ENCODE measurements at places on chromosomes 3 and 15. TPM values are rescaled to one million over a fixed set of nuclear protein-coding genes. Genes with fewer than 3 reads are reported as not detected.
A peak's percentile ranks its signal among the peaks of the same experiment; 100 is the strongest.

- no peak for DNase-seq
These were observed 2.5 kb downstream of the CCDC71 start for GRCh38 chr3:49163609-49164008.

DNA sequence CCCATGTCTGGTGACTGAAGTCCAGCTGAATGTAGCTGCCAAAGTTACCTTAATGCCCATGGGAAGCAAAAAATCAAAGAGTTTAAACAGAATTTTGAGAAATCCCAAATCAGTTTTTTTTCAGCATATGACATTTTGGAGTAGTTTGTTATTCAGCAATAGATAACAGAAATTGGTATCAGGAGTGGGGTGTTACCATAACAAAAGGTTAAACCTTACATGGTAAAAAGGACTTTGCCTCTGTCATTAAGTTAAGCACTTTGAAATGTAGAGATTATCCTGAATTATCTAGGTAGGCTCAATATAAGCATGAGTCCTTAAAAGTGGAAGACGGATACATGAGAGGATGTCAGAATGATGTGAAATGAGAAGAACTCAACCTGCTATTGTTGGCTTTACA lies 32.1 kb downstream of the DTWD1 start:
- DNase-seq, result no peak

DNA sequence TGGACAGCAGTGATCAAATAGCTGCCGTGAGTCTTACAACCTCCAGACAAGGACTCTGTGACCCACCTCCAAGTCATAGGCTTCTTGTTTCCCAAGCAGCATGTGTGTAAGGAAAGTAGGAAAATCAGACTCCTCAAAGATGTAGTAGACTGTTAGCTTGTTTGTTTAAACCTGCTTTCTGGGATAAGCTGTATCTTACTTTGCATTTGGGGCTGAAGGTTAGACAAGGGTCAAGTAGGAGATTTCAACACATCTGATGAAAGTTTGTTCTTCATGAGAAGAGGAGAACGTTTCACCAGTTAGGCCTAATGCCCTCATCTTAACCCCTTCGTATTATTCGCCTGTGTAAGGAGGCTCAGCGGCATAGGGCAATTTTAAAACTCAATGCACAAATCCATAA lies 756.4 kb upstream of the NR2F2 start:
- DNase-seq, result no peak

GRCh38 chr15:76840830-76841460 lies 64.2 kb downstream of the SCAPER start:
- DNase-seq, result peak; percentile 21

- peak; percentile 20 for DNase-seq
These were observed 25.6 kb downstream of the HACD2 start for GRCh38 chr3:123559040-123559861.

- peak; percentile 20 for DNase-seq
These were observed 42.0 kb downstream of the PML start for GRCh38 chr15:74036271-74037170.

DNA sequence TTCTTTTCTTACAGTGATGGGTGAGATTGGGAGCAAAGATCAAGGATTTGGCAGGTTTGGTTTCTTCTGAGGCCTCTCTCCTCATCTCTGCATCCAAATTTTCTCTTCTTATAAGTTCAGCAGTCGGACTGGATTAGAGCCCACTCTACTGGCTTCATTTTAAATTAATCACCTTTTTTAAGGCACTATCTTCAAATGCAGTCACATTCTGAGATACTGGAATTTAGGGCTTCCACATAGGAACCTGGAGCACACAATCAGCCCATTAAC lies 56.5 kb upstream of the PLSCR4 start:
- no peak for DNase-seq

GRCh38 chr15:79615754-79616153 lies 183.6 kb downstream of the MINAR1 start:
- no peak for DNase-seq

GRCh38 chr3:120451272-120451761 lies 525 bp upstream of the FSTL1 start:
- DNase-seq, result no peak

GRCh38 chr15:70768257-70768883 lies 5.0 kb upstream of the UACA start:
- no peak for DNase-seq

DNA sequence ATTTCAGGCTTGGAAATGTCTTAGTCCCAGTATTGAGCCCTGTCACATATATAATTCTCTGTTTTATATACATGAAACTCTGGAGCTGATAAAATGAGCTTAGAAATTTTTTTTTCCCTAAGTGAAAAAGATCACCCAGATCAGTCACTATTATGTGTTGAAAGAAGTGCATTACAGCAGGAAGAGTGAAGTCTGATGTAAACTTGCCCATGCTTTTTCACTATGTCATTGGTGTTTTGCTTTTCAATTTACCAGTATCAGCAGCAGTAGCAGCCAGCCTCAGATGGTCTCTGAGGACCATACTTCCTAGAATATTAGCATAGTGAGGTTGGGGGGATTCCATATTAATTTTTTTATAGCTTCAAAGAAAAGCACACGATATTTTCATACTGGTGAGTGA lies 255.6 kb upstream of the KCNH8 start:
- no peak for DNase-seq

GRCh38 chr3:138717348-138717747 lies 108.8 kb downstream of the FAIM start:
- DNase-seq, result no peak

DNA sequence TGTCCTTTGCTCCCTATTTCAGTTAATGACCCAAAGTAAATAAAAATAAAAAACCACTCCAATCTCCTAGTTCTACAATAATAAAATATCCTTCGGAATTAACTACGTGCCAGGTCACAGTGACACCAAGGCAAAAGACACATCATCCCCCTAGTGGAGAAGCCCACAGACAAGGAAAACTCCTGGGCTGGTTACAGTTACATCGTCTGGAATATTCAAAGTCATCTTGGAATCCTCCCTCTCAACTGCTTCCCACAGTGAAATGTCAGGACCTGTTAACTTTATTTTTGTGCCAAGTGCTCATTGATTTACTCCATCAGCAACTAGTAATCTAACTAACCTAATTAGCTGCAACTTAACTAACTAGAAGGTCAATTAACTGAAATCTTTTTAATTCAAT lies 349.3 kb downstream of the MAGI1 start:
- DNase-seq, result no peak

GRCh38 chr3:112605285-112605684 lies 35.7 kb downstream of the CCDC80 start:
- DNase-seq, result peak; percentile 22

GRCh38 chr15:78322243-78322642 lies 17.9 kb upstream of the CRABP1 start:
- DNase-seq, result no peak

- no peak for DNase-seq
These were observed 120.5 kb downstream of the PDZRN3 start for GRCh38 chr3:73504239-73504638.

- no peak for DNase-seq
These were observed at the start of gene CP for GRCh38 chr3:149221783-149222517. CP (minus strand) TSS chr3:149221829; CDS start chr3:149221792, 37 bp downstream.

CLDN18 gene
- total RNA-seq, result not detected

AGBL1 gene
- total RNA-seq, result not detected

WDR72 gene
- 1.0 TPM for total RNA-seq

SMCO1 gene
- not detected for total RNA-seq

TSC22D2 gene
- 16.3 TPM for total RNA-seq

Measured in mammary epithelial cell (primary cell).